ENCODE measurements at places on chromosomes 2 and 18.

DNA sequence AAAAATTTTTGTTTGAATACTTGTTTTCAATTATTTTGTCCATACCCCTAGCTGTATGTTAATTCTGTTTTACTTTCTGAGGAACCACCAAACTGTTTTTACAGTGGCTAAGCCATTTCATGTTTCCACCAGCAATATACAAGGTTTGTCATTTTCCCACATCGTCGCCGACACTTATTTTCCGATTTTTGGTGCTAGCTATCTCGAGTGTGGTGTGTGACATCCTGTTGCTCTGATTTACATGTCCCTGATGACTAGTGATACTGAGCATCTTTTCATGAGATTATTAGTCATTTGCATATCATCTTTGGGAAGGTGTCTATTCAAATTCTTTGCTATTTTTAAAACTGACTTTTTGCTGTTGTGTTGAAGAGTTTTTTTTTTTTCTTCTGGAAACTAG, 7.2 kb upstream of the GPC1 start:
- DNase-seq = no peak

GRCh38 chr2:201709747-201710146, 11.3 kb upstream of the MPP4 start:
- no peak for DNase-seq

DNA sequence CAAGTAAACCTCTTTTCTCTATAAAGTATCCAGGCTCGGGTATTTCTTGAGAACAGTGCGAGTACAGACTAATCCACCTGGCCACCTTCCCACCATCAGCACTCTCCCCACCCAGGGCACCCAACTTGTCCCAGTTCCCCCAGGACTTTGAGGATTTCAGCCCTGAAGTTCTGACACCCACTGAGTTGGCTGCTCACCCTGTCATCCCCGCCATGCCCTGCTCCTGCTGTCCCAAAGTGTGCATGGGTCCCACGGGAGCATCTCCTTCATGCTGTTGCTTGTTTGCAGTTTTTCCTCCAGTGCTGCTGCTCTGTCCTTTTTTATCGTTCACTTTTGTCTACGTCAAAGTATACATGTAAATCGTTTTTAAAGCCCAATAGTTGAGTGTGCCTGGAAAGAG, 273.9 kb downstream of the PHLPP1 start:
- DNase-seq = no peak

GRCh38 chr2:30147715-30148610, 1.2 kb downstream of the YPEL5 start:
- DNase-seq = peak; percentile 81

GRCh38 chr2:150066490-150066889, 421.0 kb downstream of the RND3 start:
- DNase-seq = no peak

DNA sequence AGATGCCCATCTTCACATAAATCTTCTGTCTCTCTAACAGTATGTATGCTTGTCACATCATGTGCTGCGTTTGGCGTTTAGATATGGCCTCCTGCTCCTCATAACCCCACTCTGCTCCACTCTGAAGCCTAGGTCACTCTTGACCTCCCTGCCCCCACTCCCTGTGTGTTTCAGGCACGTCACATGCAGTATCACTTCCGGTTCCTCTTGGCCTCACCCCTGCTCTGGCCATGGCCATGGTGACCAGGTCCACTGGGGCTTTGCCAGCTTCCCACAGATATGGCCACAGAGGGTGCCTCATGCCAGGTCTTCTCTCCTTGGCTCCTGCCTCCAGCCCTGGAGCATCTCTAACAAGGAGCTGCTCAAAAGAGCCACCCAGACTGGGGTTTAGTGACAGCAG, 160.0 kb downstream of the RNF152 start:
- DNase-seq = peak; percentile 54

DNA sequence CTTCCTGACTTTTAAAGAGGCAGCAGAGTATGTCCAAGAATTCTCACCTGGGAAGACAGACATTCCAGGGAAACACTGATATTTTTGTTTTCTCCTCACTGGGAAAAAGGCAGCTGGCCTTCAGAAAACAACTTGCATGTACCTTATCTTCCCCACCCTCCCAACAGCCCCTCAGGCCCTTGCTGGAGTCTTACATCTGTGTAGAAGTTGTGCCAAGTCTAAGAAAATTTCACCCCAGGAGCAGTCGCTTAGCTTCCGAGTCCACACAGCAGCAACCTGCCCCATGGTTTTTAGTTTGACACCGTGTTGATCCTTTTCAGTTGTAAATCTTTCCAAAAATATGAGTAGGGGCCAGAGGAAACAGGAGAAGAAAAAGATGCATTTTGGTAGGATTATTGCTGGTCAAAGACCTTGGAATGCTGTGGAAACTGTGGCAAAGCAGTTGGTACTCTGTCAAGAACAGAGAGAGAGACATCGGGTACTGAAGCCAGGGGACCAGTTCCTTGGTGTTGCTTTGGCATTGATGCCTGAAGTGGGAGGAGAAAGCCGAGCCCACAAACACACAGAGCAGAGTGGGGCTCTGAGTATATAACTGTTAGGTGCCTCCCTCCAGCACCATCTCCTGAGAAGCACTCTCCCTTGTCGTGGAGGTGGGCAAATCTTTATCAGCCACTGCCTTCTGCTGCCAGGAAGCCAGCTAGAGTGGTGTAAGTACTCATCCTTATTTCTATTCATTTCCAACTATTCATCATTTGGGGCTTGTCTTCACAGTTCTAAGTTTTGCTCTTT, at the start of gene SLC14A1:
SLC14A1 (plus strand) TSS at position 615 of the 789 bp plus-strand sequence. CDS start 6,140 bp downstream, outside the sequence.
- no peak for DNase-seq

GRCh38 chr2:42969231-42970150, 177.1 kb upstream of the HAAO start:
- DNase-seq = no peak

- no peak for DNase-seq
These were observed 39.6 kb downstream of the MYCN start for GRCh38 chr2:15979759-15980604.

DNA sequence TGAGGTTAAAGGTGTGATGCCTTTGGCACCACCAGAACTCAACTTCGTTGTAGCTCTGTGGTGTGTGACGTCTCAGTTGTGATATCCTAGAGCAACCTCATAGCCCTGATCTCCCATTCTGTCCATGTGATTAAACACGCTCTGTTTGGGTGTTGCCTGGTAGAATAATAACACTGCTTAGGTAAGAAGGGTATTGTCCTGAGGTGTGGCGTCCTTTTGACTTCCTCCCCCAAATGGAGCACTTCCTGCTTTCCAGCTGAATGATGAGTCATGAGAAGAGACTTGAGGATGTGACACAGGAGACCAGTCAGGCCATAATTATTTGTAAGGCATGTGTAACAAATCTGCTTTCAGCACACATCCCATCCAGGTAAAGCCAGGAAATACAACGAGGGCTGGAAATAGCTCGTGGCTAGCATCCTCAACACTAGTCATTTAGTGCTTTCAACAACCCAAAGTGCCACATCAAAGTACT, 100.7 kb downstream of the RAPGEF4 start:
- no peak for DNase-seq

DNA sequence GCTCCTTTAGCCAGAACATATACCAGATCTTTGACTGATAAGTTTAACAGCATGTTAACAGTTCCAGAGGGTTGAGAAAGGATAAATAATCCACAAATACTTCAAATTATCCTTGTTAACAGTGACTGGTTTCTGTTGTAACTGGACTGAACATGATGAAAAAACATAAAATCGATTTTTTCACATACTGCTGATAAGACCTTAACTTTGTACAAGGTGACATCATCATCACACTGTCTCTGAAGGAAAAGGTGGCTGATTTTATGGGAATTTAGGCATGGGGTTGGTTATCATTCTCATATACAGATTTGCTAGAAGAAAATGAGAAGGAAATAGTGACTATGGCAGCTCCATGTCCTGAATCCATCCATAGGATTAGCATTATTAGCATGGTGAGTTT, 36.1 kb downstream of the OTX1 start:
- DNase-seq = no peak

DNA sequence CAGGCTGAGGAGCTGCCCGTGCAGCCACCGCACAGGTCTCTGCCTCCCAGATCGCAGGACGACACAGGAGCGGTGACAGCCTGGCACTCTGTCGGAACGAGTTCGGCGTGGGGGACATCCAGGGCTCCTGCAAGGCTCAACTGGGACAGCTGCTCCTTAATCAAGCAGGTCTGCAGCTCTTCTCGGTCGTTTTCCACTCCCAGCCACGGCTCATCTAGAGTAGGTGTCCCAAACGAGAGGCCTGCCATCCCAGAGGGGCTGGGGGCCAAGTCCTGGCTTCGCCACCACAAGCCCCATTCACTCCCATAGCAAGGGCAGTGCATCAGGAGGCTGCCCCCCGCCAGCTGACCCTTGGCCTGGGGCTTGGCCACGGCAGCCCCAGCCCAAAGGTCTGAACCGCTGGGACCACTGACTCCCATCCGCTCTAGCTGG, 22.5 kb downstream of the PASK start:
- DNase-seq = no peak

- no peak for DNase-seq
These were observed 75.2 kb upstream of the CD302 start for GRCh38 chr2:159873258-159873657.

DNA sequence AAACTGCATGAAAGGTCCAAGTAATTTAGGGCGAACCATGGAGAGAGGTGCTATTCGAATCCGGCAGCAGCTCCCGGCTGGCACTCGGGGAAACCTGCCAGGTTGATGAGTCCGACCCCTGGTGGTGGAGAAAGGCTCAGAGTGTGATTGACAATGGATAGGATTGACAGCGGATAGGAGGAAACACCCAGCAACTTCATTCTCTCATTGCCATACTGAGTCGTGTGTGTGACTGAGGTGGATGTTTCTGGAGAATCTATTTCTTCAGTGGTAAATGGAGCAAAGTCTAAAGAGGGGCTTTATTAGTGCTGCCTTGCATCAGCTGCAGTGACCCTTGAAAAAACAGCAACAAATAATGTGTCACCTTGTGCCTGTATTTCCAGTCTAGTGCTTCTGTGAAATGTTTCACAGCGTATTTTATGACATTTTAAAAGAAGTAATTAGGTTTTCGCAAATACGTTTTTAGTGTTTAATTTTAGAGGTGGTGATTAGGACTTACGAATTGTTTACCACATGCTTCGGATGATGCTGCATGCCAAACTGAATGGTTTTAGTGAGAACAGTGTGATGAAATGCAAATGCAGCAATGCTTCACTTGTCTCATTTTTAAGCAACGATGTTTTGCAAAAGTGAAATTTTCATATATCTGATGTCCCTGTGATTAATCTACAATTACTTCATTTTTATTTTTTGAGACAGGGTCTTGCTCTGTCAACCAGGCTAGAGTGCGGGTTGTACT, 102.0 kb downstream of the DCDC2C start:
- no peak for DNase-seq

DNA sequence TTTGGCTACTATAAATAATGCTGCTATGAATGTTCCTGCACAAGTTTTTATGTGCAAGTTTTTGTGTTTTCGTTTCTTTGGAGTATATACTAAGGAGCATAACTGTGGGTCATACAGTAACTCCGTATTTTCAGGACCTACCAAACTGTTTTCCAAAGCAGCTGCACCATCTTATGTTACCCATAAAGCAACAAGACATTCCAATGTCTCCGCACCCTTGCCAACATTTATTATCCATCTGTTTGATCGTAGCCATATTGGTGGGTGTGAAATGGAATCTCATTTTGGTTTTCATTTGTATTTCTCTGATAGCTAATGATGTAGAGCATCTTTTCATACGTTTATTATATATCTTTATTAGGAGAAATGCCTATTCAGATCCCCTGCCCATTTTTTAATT, 13.8 kb downstream of the TMEM131 start:
- no peak for DNase-seq

GRCh38 chr18:12943215-12943614, 4.6 kb upstream of the SEH1L start:
- no peak for DNase-seq

DNA sequence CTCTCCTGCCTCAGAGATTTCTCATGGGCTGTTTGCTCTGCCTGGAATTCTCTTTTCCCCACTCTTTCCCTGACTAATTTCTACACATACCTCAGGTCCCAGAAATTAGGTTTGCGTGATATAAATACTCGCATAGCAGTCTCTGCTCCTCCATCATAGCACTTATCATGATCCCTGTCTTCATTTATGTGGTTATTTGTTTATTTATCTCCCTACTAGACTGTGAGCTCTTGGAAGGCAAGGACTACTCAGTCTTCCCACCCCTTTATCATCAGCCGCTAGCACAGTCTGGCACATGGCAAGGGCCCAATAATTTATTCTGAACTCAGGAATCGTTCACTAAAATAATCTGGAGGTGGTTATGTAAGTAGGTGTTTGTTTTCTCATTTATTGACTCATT, 79.3 kb downstream of the ADCYAP1 start:
- no peak for DNase-seq

- no peak for DNase-seq
These were observed 18.9 kb downstream of the CAB39 start for GRCh38 chr2:230731512-230731911.

DNA sequence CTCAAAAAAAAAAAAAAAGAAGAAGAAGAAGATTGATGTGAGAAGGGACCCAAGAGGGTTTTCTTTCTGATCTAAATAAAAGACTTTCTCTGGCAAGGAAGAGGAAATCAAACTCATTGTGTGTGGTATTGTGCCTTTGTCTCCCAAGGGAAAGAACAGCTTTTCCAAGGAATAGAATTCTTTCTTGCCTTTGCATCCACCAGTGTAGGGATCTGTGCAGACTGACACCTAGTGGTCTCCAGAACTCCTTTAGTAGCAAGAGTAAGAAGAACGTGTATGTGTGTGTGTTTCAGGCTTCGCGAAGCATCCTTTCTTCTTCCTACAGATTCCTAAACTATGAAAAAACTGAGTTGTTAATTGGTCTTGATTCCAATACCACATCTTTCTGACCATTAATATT, 33.5 kb upstream of the CRIM1 start:
- DNase-seq = no peak

GRCh38 chr2:199462956-199463692, 5.4 kb upstream of the SATB2 start:
- peak; percentile 84 for DNase-seq

GRCh38 chr2:101794141-101794540, 96.6 kb downstream of the MAP4K4 start:
- DNase-seq = no peak

GRCh38 chr2:68889021-68889420, 17.8 kb upstream of the BMP10 start:
- DNase-seq = no peak
